ENCODE measurements at places on chromosomes 7 and 10. TPM values are rescaled to one million over a fixed set of nuclear protein-coding genes. Genes with fewer than 3 reads are reported as not detected.

- DNase-seq: no peak
Measured at GRCh38 chr7:47218378-47219176, 363.3 kb downstream of the TNS3 start.

DNA sequence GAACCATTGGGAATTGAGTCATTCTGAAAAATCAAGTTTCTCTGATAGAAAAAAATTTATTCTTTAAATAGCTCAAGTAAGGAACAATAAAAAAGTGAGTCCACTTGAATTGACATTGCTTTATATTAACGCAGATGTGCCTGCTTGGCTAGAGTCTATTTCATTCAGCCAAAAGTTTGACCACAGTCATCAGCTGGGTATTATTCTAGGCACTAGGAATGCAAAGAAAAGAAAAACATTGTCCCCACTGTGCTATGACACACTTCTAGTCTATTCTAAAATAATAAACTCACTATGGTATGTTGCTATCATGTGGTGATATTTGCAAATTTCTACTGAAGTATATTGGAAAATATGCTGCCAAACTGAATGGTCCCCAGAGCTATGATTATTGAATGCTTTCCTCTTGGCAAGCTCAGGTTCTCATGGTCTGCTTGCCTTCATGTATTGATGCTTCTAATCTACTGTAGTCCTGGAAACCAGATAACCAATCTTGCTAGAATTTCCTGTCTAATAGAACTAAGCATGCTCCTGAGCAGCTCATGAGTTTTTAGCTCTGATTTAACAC lies 8.3 kb downstream of the SFRP4 start:
- DNase-seq: no peak

HSPA14 gene
- 17.7 TPM for total RNA-seq

- no peak for DNase-seq
Measured at GRCh38 chr7:16989811-16990413, 108.1 kb upstream of the AGR3 start.

FAM25A gene
- not detected for total RNA-seq

DNA sequence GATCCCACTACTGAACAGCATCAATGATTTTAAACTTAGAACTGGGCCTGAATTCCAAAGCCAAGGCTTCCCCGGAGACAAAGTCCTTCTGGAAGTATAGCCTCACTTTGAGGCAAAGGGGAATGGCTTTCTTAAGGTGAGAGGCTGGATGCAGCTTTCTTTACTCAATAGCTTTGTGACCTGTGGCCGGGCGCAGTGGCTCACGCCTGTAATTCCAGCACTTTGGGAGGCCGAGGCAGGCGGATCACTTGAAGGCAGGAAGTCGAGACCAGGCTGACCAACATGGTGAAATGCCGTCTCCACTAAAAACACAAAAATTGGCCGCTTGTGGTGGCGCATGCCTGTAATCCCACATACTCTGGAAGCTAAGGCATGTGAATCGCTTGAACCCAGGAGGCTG lies 3.2 kb upstream of the FGFR2 start:
- DNase-seq: no peak

DNA sequence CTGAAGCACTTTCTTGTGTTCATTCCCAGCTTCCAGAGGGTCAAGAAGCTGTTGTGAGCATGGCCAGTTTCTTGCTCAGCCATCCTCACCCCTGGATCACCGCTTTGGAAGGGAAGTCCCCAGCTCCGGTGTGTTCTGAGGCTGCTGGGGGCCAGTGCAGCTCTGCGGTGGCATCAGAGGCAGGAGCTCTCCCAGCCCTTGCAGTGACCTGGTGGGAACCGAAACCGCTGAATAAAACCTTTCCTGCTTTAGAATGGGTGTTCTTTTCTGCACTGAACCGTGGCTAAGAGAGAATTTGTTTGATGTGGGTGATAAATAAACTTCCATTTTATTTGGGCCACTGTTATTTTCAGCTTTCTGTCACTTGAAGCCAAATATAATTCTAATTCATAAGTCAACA lies 450.9 kb upstream of the VSTM2A start:
- no peak for DNase-seq

PTPRN2 gene
- total RNA-seq: 1.7 TPM

- no peak for DNase-seq
Measured at GRCh38 chr10:9579110-9579705, 1438.5 kb upstream of the CELF2 start.

DNA sequence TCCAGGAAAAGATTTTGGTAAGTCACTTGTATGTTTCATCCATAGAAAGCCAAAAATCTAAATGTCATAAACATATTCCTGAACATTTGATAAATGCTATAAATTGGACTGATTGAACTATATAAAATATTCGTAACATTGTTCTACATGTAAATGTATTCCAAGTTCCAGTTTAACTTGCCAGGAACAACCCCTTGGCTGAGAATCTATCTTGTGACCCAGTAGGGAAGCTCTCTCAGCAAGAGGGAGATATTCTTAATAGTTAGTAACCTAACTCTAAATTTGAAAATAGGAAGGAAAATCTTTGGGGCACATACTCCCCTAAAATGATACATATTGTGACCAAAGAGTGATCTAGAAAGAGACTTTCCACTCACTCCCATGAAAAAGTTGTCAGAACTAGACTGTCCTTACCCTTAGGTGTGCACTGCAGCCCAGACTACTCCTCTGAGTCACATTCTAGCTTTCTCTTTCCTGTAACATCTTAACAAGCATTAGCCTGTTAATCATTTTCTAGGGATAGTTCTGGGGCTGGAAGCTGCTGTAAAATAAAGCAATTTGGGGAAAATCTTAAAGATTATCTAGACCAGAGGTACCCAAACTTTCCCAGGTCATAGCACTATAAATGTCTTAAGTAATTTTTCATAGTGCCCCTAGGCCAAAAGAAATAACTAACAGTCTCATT lies 73.7 kb upstream of the SKAP2 start:
- no peak for DNase-seq

- no peak for DNase-seq
Measured at GRCh38 chr7:28145931-28146330, 34.7 kb downstream of the JAZF1 start.

DNA sequence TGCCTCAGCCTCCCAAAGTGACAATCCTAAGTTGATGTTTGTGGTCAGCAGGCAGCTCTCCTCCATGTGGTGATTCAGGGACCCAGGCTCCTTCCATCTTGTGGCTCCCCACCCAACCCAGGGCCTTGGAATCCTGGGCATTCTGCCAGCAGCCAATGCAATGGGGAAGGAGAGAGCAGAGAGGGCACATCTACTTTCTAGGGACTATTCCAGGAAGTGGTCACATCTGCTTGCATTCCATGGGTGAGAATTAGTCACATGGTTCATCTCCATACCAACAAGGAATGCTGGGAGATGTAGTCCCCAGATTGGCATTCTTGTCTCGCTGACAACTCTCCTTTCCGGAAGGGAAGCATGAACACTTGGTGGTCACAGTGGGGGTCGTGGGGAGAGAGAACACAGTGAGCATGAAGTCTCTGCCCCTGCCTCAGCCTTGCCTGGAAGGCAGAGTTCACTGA lies 9.9 kb upstream of the SRRM3 start:
- DNase-seq: no peak

DNA sequence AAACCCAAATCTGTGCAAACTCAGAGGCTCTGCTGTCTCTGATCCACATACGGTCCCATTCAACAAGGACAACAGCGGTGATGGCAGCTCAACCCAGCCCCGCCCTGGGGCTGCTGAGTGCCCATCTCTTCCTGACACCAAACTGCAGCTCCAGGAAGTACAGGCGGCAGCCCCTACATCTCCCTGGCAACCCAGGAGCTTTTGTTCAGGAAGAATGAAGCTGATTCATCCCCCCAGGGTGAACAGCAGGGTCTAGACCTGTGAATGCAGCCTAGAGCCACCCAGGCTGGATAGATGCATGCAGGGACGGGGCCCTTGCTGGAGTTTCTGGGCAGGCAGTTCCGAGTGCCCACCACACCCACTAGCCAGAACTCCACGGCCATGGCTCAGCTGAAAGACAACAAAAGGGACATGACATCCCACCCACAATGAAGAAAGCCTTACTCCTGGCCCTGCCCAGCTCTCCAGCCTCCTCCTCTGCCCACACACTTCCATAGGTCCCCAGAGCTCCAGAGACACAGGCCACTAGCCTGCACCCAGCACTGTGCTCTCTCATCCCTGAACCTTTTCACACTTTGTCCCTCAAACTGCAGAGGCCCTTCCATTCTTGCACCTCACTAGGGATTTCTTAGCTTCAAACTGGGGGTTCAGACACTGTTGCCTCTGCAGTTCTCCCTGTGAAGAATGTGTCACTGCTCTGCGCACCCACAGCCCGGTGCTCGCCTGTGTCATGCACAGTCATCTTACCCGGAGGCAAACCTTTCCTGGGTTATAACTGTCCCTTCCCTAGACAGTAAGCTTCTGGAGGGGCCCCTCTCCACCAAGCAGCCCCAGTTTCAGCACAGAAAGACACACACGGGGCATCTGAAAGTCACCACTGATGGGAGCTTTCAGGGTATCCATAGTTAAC lies 99.1 kb downstream of the GRID1 start:
- DNase-seq: no peak

DNA sequence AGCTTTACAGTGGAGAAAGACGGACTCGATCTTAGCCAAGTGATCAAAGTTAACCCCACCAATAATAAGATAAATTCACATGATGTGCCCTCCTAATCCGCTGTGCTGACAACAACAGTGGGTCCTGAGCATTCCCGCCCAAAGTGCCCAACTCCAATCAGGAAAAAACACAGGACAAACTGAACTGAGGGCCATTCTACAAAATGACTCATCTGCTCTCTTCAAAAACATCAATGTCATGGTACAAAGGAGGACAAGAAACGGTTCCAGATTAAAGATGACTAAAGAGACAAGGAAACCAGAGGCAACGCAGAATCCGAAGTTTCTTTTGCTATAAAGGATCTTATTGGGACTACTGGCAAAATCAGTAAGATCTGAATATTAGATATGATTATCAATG lies 79.4 kb downstream of the CTBP2 start:
- no peak for DNase-seq

- no peak for DNase-seq
Measured at GRCh38 chr10:49089557-49090188, 25.6 kb downstream of the VSTM4 start.

- DNase-seq: no peak
Measured at GRCh38 chr10:36367362-36367761, 725.3 kb upstream of the FZD8 start.

GRCh38 chr10:96716390-96716789 lies 3.9 kb downstream of the PIK3AP1 start:
- DNase-seq: no peak

DNA sequence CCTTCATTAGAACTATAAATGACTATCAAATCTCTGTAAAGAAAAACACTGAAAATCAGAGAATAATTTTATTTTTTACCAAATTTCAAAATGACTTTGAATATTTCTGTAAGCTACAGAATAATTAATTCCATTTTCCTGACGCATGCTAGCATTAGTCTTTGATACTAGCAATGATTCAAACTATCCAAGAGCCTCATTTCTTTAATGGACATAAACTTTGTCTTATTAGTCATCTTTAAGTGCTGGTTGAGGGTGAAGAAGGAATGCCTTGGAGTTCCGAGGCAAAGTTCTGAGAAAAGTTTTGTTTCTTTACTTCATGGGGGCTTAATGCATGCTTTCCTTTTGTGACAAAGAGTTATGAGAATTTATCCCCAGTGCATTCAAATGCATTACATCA lies 137.3 kb downstream of the AGMO start:
- no peak for DNase-seq

- DNase-seq: no peak
Measured at GRCh38 chr7:151425670-151426440, 14.1 kb downstream of the CRYGN start.

DNA sequence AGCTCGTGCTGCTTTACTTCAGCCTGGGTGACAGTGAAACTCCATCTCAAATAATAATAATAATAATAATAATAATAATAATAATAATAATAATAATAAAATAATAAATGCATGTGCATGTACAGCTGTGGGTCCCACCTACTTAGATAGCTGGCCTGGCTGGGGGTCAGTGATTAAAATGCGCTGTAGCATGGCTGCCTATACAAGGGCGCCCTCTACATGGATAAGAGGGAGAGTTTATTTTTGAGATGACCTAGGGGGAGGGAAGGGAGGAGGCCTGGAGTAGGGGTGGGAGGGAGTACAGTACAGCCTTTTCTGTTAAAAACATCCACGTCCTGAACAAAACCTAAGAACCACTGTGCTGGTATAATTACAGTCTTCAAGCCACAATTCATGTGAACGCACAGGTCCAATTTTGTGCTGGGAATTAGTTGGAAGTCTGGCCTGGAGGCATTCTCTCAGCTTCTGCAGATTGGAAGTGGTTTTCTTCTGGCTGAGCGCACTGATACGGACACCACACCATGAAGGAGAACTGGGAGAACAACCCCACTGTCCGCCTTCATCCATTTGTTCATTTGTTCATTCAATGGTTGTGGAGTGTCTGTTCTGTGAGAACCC lies 146.5 kb downstream of the TMEM178B start:
- DNase-seq: no peak

DNA sequence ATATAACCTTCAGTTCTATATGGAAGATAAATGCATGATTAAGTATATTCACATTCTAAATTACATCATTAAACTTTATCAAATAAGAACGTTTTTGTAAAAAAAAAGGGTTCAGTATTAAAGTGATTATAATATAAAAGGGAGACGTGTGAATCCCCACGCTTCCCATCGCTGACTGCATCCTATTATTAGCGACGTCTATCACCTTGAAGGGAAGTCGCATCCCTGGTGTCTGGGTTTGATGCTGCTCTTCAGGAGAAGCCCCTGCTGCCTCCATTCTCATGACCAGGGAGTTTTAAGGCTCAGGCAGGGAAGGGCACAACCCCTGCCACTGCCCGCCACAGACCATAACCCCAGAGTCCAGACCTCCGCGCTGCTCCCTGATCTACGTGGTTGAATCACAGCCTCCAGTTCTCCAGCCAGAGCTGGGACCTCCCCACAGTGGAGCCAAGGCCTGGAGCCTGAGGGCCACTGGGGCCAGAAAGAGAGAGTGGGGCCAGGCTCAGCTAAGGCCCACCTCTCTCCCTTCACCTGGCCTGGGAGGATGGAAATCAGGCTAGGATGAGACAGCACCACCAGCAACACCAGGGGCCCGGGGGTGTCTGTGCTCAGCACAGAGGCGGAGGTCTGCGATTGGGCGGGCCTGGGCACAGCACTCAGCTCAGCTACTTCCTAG lies 130.6 kb downstream of the TCERG1L start:
- DNase-seq: no peak

- no peak for DNase-seq
Measured at GRCh38 chr7:143426479-143427142, 16.6 kb upstream of the TAS2R60 start.

- DNase-seq: no peak
Measured at GRCh38 chr7:128434413-128435326, 21.0 kb upstream of the HILPDA start.

DNA sequence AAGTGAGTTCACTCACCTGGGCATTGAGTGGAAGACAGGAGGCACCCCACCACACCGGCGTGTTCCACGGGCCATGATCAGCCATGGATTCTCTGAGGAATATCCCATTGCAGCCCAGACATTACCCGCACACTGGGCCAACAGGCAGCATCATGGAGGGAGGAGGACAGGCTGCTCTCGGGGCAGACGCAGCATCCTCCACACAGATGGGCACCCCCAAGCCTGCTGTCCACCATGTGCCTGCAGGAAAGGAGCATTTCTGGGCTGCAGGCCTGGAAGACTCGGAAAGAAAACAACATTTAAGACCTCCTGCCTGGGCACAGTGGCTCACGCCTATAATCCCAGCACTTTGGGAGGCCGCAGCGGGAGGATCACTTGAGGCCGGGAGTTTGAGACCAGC lies 71.0 kb upstream of the SH2B2 start:
- DNase-seq: no peak

- no peak for DNase-seq
Measured at GRCh38 chr7:108120933-108121332, 9.2 kb downstream of the LAMB4 start.

Measured in CD4-positive, alpha-beta memory T cell (primary cell).